ENCODE measurements at places on chromosomes 5 and 9. TPM values are rescaled to one million over a fixed set of nuclear protein-coding genes. Genes with fewer than 3 reads are reported as not detected.

GRCh38 chr9:5764130-5764868 lies 68.6 kb downstream of the ERMP1 start:
- no peaks in the 10 kb centered on the region for H3K27me3 ChIP-seq
- DNase-seq = peak; percentile 36
- H3K27ac ChIP-seq = peak overlapping the region; percentile 78
- peaks cover 45% of the 10 kb centered on the region for H3K4me1 ChIP-seq

DNA sequence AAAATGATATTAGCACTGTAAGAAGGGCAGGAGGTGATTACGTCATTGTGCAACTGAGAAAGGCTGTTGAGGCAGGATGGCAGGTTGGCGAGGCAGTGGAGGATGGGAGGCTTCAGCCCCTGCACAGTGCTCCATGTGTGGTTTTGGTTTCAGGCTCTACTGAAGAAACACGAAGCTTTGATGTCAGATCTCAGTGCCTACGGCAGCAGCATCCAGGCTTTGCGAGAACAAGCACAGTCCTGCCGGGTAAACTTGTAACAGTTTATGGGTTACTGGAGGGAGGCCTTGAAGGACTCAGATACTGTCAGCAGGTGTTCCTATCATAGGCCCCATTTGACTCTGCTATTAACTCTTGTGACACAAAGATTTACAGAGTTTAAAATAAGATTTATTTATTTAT lies 35.1 kb downstream of the SPTAN1 start:
- peak; percentile 83 for DNase-seq
- H3K36me3 ChIP-seq = peaks cover 61% of the 10 kb centered on the region
- H3K4me3 ChIP-seq = no peak overlapping the region
- no peaks in the 10 kb centered on the region for H3K27me3 ChIP-seq

- H3K27ac ChIP-seq = no peak overlapping the region
- H3K4me1 ChIP-seq = peaks cover 56% of the 10 kb centered on the region
- no peaks in the 10 kb centered on the region for H3K27me3 ChIP-seq
- H3K36me3 ChIP-seq = peaks cover 27% of the 10 kb centered on the region
- H3K4me3 ChIP-seq = no peak overlapping the region
- no peak for DNase-seq
Measured at GRCh38 chr5:81288021-81288433, 13.4 kb upstream of the ZCCHC9 start.

GRCh38 chr9:1514776-1515363 lies 464.7 kb downstream of the DMRT2 start:
- no peak overlapping the region for H3K27ac ChIP-seq
- H3K36me3 ChIP-seq = no peaks in the 10 kb centered on the region
- DNase-seq = no peak
- H3K4me3 ChIP-seq = no peak overlapping the region
- H3K27me3 ChIP-seq = peaks cover 7% of the 10 kb centered on the region

The CDC20B gene
- total RNA-seq = not detected

GRCh38 chr5:31663519-31663918 lies 24.6 kb downstream of the PDZD2 start:
- no peak for DNase-seq
- H3K36me3 ChIP-seq = no peaks in the 10 kb centered on the region
- no peak overlapping the region for H3K4me3 ChIP-seq
- H3K27me3 ChIP-seq = peaks cover 4% of the 10 kb centered on the region
- no peak overlapping the region for H3K27ac ChIP-seq
- no peaks in the 10 kb centered on the region for H3K4me1 ChIP-seq

- peak; percentile 5 for DNase-seq
- H3K4me3 ChIP-seq = no peak overlapping the region
- no peaks in the 10 kb centered on the region for H3K36me3 ChIP-seq
Measured at GRCh38 chr5:59661954-59662615, 231.4 kb downstream of the PDE4D start.

DNA sequence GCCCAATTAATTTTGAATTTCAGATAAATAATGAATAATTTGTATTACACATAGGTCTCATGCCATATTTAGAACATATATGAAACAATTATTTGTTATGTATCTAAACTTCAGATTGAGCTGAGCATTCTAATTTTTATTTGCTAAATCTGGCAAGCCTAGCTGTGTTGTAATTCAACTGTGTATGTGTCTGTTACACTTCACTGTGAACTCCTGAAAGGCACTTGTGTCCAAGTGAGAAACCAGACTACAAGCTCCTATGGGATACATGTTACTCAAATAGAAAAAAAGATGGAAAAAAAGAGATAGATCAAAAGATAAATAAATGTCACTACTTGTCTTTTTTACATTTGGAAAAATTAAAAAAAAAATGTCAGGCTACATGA lies 56.5 kb upstream of the ANKRD55 start:
- peaks cover 5% of the 10 kb centered on the region for H3K4me1 ChIP-seq
- H3K36me3 ChIP-seq = no peaks in the 10 kb centered on the region
- no peak for DNase-seq
- H3K4me3 ChIP-seq = no peak overlapping the region
- H3K27ac ChIP-seq = no peak overlapping the region

The TLR4 gene
- not detected for total RNA-seq

The MXD3 gene
- total RNA-seq = 19.3 TPM

DNA sequence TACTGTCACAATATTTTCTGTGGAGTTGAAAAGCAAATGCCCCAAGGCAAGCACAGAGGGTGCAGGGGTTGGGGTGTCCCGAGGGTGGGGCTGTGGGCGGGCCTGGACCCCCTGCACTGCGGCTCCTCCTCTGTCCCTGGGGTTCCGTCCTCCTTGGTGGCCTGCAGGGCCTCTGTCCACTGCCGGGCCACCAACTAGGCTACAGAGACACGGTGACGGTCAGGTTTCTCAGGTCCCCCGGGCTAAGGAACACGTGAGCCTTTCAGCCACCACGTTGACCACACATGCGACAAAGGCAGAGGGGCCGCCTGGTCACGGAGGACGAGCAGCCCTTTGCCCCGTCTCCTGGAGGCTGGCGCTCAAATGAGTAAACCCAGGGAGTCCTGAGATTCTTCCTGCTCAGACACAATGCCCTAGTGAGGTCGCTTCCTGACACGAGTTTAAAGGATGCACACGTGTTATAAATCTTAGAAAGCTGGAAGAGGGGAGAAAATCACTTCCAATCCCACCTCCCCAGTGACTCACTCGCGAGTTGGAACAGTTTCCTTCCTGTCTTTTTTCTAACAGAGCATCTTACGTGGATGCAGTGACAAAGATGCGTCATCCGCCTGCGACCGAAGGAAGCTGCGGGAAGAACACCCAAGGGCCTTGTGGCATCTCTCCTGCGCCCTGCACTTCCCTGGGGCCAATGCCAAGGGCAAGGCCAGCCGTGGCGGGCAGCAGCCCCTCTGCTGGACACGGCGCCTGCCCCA lies 24.8 kb upstream of the OBP2B start:
- H3K27me3 ChIP-seq = peaks cover 5% of the 10 kb centered on the region
- H3K27ac ChIP-seq = no peak overlapping the region
- no peak overlapping the region for H3K4me3 ChIP-seq
- peaks cover 1% of the 10 kb centered on the region for H3K4me1 ChIP-seq

- DNase-seq = no peak
- H3K4me3 ChIP-seq = no peak overlapping the region
- H3K4me1 ChIP-seq = no peaks in the 10 kb centered on the region
- H3K27me3 ChIP-seq = no peaks in the 10 kb centered on the region
- no peak overlapping the region for H3K27ac ChIP-seq
- H3K36me3 ChIP-seq = no peaks in the 10 kb centered on the region
Measured at GRCh38 chr5:45533663-45534062, 162.5 kb downstream of the HCN1 start.

The CYFIP2 gene
- total RNA-seq = 351 TPM

GRCh38 chr5:132777209-132778069 lies at the start of gene SEPTIN8:
TSS of gene SEPTIN8 (minus strand) at chr5:132777239. CDS start at chr5:132777137, 102 bp downstream.
- H3K27ac ChIP-seq = no peak within 1 kb of the TSS
- peaks cover 20% of the 10 kb centered on the region for H3K27me3 ChIP-seq
- peak within 1 kb of the TSS; percentile 67 for H3K4me3 ChIP-seq
- H3K36me3 ChIP-seq = no peaks in the 10 kb centered on the region
- H3K4me1 ChIP-seq = peaks cover 8% of the 10 kb centered on the region
- DNase-seq = peak; percentile 52

DNA sequence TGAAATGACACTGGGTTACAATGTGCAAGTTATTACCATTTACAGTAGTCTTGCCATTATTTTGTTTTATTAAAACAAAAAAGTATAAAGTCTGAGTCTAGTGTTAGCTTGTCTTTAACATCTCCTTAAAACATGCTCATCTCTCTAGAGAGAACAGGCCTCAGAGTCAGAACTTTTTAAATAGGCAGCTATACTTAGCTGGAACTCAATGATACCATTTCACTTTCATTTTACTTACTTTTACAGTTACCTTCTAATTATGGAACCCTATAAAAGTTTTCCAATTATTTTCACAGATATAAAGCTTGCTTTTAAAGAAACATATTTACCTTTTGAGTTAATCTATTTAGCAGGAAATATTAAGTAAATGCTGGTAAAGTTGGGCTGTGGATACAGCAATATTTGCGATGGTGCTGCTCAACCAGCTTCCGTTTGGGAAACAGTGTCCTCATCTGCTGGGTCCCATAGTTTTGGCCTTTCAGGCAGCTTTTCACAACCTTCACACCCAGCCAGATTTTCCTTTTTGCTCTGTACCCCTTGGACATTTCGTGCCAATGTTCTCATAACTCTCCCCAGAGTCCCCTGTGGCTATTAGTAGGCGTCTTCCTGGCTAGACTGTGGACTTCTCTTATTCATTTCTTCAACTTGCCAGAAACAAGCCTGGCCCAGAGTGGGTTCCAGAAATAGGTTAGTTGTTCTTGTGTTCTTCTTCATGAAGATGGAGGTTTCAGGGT lies 36.3 kb upstream of the UBTD2 start:
- H3K4me3 ChIP-seq = no peak overlapping the region
- no peak for DNase-seq
- peaks cover 3% of the 10 kb centered on the region for H3K4me1 ChIP-seq
- no peaks in the 10 kb centered on the region for H3K36me3 ChIP-seq
- no peaks in the 10 kb centered on the region for H3K27me3 ChIP-seq
- no peak overlapping the region for H3K27ac ChIP-seq

DNA sequence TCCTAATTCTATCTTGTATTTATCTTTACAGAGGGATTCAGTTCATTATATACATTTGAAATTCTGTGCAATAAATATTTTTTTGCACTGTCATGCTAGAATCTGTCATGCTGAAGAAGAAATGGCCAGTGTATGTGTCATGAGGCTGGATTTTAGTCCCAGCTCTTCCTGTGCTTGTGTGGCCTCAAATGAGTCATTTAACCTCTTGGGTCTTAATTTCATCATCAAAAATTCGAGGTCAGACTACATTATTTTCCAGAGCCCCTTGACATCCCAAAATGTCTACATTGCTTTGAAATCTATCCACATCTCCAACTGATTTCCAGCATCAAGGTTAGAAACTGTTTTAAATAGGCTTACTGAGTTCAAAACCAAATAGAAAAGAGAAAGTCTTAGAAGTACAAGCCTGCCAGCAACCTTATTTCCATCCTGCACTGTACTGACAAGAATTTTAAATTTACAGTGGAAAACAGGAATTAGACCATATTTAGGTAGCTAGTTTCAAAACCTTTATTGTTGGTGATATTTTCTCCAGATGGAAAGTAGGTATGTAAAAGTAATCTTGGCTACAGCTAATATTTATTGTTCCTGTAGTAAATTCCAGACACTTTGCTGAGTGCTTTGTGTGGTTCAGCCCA lies 96.7 kb upstream of the MAMDC2 start:
- H3K36me3 ChIP-seq = no peaks in the 10 kb centered on the region
- H3K27me3 ChIP-seq = peaks cover 18% of the 10 kb centered on the region
- H3K4me3 ChIP-seq = no peak overlapping the region
- H3K27ac ChIP-seq = no peak overlapping the region

The SH2D3C gene
- total RNA-seq = 29.9 TPM

- H3K27me3 ChIP-seq = peaks cover 18% of the 10 kb centered on the region
- DNase-seq = no peak
- no peaks in the 10 kb centered on the region for H3K36me3 ChIP-seq
- H3K4me1 ChIP-seq = no peaks in the 10 kb centered on the region
Measured at GRCh38 chr5:176171171-176171760, 67.0 kb upstream of the SIMC1 start.

DNA sequence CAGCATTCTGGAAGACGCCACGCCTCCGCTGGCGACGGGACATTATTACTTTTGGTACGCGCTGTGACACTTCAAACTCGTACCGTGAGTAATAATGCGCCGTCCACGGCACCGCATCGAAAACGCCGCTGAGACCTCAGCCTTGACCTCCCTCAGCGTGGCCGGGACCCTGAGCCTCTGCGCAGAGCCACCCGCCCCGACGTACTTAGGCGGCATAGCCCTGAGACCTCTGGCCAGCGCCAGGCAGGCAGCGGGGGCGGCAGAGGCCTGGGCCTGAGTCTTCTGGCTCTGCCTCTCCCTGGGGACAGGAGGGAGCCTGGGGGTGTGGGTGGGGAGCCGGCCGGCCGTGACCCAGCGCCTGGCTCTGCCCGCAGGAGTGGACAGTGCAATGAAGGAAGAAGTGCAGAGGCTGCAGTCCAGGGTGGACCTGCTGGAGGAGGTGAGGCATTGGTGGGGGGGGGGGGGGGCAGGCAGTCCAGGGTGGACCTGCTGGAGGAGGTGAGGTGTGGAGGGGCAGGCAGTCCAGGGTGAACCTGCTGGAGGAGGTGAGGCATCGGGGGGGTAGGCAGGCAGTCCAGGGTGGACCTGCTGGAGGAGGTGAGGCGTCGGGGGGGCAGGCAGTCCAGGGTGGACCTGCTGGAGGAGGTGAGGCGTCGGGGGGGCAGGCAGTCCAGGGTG lies 8.0 kb downstream of the EGFL7 start:
- H3K36me3 ChIP-seq = no peaks in the 10 kb centered on the region
- no peaks in the 10 kb centered on the region for H3K4me1 ChIP-seq
- DNase-seq = no peak
- no peak overlapping the region for H3K4me3 ChIP-seq

GRCh38 chr5:170747851-170748250 lies 35.7 kb upstream of the GABRP start:
- H3K4me3 ChIP-seq = no peak overlapping the region
- peaks cover 3% of the 10 kb centered on the region for H3K4me1 ChIP-seq
- no peaks in the 10 kb centered on the region for H3K36me3 ChIP-seq
- peaks cover 35% of the 10 kb centered on the region for H3K27me3 ChIP-seq
- no peak overlapping the region for H3K27ac ChIP-seq

GRCh38 chr9:77024776-77025545 lies 5.5 kb downstream of the FOXB2 start:
- peaks cover 20% of the 10 kb centered on the region for H3K4me1 ChIP-seq
- H3K36me3 ChIP-seq = no peaks in the 10 kb centered on the region
- no peak overlapping the region for H3K4me3 ChIP-seq
- H3K27me3 ChIP-seq = peaks cover 46% of the 10 kb centered on the region

DNA sequence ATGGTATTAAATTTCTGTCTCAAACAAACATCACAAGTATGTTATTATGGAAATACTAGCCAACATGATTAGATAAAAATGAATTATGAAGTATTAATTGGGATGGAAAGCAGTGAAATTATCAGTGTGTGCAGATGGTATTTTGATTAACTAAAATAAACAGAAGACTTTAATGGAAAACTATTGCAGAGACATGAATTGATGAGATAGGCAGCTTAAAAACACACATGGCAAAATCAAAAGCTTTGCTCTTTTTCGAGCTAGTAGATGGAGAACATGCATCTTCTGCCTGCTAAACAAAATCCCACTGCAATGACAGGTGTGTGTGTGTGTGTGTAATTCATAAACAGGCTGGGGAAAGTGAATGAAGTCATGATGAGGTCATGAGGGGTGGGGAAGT lies 426.2 kb downstream of the MTRR start:
- no peak for DNase-seq
- no peaks in the 10 kb centered on the region for H3K36me3 ChIP-seq
- H3K4me1 ChIP-seq = no peaks in the 10 kb centered on the region
- H3K27ac ChIP-seq = no peak overlapping the region

GRCh38 chr5:13866792-13867191 lies 77.7 kb downstream of the DNAH5 start:
- H3K4me3 ChIP-seq = no peak overlapping the region
- H3K27me3 ChIP-seq = no peaks in the 10 kb centered on the region
- H3K36me3 ChIP-seq = no peaks in the 10 kb centered on the region

All from activated CD8-positive, alpha-beta T cell treated with anti-CD3 and anti-CD28 coated beads for 36 hours (primary cell).